ENCODE measurements at places on chromosomes 7 and 10.

DNA sequence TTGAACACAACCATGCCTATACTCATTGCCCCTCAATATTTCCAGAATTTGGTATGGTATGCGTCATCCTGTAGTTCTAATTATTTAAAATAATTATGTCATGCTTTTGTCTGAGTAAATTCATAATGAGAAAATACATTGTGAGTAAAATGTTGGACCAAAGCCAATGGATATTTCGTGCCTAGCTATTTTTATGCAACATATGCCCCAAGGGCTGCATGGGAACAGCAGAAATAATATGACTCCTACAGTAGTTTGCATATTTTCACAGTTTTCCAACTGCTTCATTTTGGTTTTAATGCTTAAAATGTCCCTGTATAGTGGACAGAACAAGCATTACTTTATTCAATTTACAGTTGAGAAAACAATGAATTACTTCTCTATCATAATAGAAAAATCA lies 1115.6 kb upstream of the GHITM start:
- no peak for DNase-seq

- DNase-seq: no peak
These were observed 575.6 kb downstream of the KIF20B start for GRCh38 chr10:90276894-90277475.

- no peak for DNase-seq
These were observed 46.8 kb downstream of the WIPF3 start for GRCh38 chr7:29853072-29853471.

DNA sequence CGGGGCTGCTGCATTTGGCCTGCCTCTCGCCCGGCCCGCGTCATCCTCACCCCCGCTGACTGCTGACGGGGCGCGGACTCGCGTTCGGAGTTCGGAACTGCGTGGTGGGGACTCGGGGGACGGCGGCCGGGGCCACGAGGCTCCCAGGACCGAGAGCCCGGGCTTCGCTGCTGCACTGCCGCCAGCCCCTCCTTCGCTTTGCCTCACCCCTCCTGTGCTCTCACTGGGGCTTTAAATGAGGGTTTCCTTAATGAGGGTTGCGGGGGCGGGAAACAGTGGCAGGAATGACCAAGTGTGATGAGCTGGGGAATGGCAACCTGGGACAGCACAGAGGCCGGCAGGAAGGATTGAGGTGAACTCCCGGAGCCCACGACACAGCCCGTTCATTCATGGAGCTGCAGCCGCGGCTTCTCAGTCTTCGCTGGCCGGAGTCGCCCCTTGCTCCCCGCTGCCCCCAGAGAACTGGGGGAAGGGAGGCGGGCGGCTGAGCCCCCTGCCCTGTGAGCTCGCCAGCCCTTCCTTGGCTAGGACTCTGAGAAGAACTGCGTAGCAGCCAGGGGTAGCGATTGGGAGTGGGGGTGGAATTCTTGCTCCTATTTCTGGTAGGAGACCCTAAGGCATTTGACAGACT lies 1.5 kb upstream of the LRRC4 start:
- DNase-seq: no peak

DNA sequence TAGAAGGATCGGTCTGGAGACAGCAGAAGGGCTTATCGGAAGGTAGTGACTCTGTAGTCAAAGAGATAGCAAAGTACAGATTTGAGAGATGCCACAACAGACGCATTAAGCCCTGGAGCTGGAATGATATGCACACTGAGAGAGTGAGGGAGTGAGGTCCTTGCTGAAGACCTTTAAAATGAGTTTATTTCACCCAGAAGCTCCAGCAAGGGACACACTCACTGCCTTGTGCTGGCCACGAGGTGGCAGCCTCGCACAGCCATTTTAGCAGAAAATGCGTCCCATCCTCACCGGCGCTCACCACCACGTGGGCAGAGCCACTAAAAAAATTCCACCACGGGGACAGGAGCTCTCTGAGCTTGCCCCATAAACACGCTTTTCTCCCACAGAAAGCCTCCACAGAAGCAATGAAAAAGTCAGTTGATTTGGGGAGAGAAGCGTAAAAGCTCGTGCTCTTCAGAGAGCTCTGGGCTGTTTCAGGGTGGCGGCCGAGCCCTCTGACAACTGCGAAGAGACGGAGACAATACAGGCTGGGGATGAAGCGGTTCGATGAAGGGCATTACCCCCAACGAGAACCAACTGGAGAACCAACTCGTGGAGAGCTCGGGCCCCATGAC lies 163.0 kb upstream of the KLF14 start:
- no peak for DNase-seq

DNA sequence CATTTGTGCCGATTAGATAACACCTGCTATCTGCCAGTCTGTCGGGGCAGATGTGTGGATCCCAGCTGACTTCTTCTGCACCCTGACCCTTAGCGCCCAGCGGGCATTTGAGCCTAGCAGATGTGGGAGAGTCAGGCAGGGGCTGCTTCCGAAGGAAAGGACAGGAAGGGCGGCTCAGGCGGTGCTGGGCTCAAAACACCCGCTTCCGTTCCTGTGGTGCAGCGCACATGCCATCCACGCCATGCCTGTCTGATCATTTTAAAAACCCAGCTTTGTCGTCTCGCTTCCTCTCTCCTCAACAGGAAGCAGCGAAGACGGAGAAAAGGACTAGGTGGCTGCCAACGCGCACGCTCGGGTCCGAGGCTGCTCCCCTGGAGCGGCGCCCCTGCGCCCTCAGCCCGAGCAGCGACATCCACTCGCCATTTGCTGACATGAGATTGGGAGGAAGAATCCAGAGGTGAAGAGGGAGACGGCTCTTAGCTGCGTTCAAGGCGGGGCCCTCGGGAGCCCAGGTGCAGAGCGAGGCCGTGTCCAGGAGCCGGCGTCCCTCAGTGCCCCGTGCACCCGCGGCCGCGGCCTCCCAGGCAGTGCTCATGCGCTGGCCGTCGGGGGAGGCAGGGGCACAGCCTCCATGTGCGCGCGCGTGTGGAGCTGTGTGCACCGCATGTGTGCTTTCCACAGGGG lies 5.9 kb upstream of the BHLHA15 start:
- no peak for DNase-seq

DNA sequence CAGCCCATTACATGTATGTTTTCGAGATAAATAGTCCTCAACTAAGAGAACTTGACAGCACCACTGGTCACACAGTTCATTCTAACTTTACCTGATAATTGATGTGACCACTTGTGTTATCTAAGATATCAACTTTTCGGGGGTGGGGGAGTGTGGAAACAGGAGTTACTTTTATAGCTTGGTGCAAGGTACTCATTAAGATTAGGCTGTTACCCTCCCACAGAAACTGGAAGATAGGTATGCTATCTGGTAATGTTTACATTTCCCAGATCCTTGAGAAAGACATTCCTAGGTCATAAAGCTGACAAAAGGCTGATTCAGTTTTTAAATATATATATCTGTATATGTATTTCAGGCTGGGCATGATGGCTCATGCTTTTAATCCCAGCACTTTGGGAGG lies 11.1 kb downstream of the ERVW-1 start:
- no peak for DNase-seq

DNA sequence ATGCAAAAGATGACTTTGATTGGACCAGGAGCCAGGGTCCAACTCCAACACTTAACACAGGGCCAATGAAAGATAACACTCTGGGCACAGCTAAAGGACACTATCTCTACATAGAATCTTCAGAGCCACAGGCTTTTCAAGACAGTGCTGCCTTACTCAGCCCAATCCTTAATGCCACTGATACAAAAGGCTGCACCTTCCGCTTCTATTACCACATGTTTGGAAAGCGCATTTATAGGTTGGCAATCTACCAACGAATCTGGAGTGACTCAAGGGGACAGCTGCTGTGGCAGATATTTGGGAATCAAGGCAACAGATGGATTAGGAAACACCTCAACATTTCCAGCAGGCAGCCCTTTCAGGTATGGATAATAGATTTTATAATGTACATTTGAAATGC lies 160.7 kb downstream of the MALRD1 start:
- DNase-seq: no peak

- DNase-seq: no peak
These were observed 23.8 kb upstream of the CHN2 start for GRCh38 chr7:29170781-29171180.

GRCh38 chr10:112442063-112442462 lies 4.7 kb downstream of the ZDHHC6 start:
- DNase-seq: no peak

DNA sequence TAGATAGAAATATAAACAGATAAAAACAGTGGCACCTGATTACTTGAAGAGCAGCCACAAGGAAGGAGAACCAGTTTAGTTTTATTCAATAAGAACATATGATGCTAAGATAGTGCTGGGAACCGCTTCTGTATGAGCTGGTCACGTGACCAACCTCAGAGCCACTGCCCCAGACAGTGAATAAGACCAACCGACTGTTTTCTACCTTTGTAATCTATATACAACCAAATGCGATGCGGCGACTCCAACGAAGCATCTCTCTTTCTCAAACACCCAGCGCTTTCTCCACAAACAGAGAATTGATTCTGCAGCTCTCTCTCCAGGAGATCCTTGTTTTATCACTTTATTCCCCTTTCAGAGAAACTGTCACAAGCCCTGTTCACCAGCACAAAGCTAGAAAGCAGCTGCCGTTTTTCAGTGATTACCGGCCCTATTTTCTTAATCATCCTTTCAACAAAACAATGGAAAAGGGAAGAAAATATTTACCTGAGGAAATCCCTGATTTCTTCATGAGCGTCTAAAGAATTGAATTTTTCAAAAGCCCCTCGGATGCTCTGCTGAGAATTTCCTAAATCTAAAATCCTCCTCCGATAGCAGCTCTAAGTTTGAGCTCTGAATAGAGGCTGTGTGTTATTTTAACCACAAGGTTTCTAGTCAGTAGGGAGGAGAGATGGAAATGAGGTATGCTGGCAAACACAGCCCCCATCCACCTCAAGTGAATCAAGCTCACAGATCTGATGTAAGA lies 55.7 kb upstream of the JCAD start:
- no peak for DNase-seq

GRCh38 chr7:41053820-41054219 lies 649.1 kb downstream of the INHBA start:
- DNase-seq: no peak

GRCh38 chr7:113918946-113919345 lies at the start of gene PPP1R3A:
TSS of gene PPP1R3A (minus strand) at chr7:113919009. CDS start at chr7:113918996, 13 bp downstream.
- DNase-seq: no peak

DNA sequence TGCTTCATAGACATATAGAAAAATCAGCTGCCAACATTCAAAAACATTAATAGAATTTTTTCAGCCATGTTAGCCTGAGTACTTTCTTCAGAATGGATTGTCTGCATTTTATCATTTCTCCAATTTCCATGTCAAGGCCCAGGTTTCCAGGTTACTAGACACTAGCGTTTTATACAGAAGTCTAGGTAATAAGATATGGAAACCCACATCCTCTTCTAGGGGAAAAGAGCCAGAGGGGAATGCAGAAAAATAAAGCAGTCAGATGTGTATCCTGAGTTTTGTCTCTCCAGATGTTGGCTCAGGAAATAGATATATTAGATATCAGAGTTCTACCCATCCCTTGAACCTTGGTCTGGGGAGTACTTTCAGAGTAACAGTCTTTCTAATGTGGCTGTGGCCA lies 20.4 kb downstream of the GIMAP4 start:
- DNase-seq: no peak

- DNase-seq: no peak
These were observed 100.7 kb downstream of the ZMYND11 start for GRCh38 chr10:235915-236314.

- no peak for DNase-seq
These were observed 1.1 kb downstream of the CYP26A1 start for GRCh38 chr10:93074597-93075368.
